Fibroblast of skin of back (primary cell): ENCODE measurements at places on chromosomes 12 and 14.
A peak's percentile ranks its signal among the peaks of the same experiment; 100 is the strongest.

GRCh38 chr12:123942238-123942653 lies 30.4 kb downstream of the CCDC92 start:
- DNase-seq = peak; percentile 90

- DNase-seq = peak; percentile 23
Measured at GRCh38 chr12:6020930-6021329, 75.9 kb upstream of the ANO2 start.

GRCh38 chr14:74085047-74085637 lies 386 bp downstream of the LIN52 start:
- DNase-seq = peak; percentile 44

DNA sequence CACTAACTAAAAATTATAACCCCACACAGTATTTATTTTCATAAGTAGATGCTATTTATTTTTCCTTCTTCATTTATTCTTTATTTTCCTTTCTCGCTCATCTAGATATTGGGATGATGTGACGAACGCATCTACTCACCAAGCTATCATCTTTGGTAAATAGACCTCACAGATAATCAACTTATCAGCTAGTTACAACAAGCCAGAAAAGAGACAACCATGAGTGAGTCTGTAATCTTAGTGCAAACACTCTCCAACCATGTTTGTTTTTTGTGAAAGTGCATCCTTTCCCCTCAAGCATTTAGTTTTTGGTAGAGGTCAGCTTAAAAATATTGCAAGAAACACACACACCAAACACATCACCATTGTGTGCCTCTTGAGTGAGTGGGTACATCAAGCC lies 84.9 kb downstream of the SLC25A21 start:
- DNase-seq = no peak

DNA sequence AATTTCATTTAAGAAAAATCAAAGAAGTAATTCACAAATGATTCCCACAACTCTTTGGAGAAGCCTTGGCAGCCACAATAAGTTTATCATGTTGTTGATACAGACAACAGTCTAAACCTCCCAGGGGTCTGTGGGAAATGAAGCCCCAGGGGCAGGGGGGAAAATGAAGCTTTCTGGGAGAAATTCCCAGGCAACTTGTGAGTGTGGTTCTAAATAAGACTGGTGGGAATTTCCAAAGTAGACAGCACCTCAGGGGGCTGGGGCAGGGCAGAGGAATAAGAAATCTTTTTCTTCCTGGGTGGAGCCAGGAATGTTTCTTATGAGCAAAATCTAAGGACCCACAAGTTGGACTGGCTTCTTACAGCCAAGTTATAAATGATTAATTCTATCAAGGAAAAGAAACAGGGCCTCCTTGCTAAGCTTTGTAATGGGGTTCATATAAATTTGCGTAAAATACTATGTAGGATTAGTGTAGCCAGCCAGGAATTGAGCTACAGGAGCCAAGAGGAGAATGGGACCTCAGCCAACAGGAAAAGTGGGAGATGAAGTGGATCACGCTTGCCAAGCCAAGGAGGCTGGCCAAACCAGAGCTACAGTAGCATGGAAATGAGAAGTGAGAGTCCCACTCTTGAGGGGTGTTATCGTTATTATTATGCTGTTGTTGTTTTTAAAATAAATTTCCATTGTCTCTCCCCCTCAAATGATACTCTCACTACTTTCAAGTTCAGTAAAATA lies 182.9 kb upstream of the FAR2 start:
- no peak for DNase-seq

DNA sequence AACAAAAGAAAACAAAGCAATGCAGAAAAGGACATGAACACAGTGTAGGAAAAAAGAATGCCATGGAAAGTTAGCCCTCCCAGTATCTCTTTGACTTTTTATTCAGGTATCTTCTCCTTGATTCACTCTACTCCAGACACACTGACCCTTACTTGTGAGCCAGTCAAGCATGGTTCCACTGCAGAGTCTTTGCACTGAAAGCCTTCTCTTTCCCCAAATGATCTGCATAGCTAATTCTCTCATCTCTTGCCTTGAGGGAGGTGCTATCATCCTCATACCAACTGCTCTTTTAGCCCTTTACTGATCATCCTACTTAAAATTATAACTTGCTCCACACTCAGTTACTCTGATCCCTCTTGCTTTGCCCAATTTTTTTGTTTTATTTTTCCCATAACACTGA lies 101.2 kb upstream of the SLC16A7 start:
- no peak for DNase-seq

- DNase-seq = no peak
Measured at GRCh38 chr14:79834868-79835267, 376.4 kb downstream of the DIO2 start.

DNA sequence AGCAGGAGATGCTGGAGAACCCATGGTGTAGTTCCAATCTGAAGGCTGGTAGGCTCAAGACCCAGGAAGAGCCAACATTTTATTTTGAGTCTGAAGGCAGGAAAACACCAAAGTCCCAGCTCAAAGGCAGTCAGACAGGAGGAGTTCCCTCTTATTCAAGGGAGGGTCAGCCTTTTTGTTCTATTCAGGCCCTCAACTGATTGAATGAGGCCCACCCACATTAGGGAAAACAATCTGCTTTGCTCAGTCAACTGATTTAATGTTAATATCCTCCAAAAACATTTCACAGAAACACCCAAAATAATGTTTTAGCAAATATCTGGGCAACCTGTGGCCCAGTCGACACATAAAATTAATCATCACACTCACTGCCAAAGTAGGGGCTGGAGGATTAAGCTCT lies 130.8 kb downstream of the LMNTD1 start:
- peak; percentile 11 for DNase-seq

DNA sequence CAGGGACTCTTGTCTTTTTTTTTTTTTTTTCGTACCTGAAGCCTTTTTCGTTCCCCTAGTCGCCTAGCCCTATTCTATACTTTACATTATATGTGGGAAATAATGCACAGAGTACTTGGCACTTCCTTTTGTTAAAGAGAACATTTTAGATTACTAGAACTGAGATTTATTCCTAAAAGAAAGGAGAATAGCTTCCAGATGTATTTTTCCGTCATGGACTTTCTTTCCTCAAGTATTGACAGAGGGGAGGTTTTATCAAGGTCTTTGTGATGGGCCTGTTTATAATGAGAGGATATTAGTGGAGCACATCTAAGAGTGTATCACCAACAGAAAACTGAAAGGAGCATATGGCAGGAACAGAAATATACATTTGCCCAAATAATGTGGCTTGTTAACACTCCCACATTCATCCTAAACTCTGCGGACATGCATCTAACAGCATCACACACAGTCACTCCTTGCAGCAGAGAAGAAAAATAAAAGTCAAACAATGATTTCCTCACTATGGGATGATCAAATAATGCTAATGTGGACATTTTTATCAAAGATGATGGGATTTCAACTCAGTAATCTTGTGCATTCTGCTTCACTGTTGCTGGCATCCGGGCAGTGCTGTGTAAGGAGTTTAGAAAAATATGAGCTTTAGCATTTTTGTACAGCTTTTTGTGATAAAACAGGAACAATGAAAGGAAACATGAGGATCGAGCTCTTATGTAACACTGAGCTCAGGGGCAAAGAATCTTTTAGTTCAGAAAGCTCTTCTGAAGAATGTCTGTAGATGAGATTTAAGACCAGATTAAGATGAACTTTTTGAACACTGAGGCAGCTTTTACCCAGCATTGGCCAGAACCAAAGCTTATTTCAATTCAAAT lies 183.1 kb downstream of the EGLN3 start:
- peak; percentile 59 for DNase-seq

- DNase-seq = no peak
Measured at GRCh38 chr12:56862264-56862663, 71.9 kb downstream of the SDR9C7 start.

GRCh38 chr12:77130193-77130592 lies 64.8 kb upstream of the E2F7 start:
- peak; percentile 83 for DNase-seq

DNA sequence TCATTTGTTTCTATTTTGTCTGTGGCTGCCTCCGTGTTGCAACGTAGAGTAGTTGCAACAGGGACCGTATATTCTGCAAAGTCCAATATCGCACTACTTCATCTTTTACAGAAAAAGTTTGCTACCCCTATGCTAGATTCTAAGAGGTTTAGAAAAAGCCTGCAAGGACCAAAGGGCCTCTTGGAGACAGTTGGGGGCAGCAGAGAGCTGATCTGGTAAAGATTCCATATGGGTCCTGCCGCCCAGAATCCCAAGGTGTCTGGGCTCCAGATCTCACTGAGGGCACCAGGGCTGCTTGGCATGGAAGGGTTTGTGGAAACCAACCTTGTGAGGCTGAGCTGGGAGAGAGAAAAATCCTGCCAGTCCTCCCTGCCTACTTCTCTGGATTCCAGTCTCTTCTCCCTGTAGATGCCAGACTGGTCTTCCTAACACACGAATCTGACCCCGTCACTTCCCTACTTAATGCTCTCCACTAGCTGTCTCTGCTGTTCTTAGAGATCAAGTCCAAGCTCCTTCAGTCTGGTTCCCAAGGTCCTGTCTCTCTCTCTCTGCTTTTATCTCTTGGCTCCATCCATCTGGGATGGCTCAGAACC lies 74.6 kb downstream of the GLRX5 start:
- DNase-seq = peak; percentile 27

DNA sequence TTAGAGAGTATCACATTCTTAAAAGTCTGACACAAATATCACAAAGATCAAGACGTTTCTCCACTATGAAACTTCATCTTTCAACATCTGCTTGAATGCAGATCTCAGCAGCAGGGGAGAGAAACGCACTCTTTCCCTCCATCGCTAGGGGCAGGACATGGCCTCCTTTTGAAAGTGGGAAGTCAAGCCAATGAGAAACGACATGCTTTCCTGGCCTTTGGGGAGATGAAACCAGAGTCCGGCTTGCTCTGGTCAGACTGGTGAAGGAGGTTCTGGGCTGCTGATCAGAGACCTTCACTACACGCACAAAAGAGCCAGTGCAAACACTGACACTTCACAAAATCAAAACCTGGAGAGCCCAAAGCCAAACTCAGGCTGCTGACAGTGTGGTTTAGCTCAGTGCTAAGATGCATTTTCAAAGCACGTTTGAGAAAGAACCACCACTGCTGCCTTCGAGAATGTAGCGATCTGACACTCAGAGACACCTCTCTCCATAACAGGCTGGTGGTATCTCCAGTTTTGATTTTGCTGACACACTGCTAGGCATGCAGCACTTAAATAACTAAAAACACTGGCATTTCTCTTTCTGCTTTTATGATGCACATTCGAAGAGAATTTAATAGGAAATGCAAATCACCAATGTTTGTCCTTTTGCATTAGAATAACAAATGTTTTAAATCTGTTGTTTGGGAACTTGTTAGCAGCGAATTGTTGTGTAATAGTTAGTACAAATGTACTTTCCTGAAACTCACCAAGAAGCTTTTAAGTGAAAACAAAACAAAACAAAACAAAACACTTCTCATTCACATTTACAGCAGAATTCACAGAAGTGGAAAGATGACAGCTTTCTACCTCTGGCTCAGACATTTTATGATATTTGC lies 93.9 kb upstream of the OVCH1 start:
- DNase-seq = peak; percentile 13
